ENCODE measurements at places on chromosomes 7 and 10.

DNA sequence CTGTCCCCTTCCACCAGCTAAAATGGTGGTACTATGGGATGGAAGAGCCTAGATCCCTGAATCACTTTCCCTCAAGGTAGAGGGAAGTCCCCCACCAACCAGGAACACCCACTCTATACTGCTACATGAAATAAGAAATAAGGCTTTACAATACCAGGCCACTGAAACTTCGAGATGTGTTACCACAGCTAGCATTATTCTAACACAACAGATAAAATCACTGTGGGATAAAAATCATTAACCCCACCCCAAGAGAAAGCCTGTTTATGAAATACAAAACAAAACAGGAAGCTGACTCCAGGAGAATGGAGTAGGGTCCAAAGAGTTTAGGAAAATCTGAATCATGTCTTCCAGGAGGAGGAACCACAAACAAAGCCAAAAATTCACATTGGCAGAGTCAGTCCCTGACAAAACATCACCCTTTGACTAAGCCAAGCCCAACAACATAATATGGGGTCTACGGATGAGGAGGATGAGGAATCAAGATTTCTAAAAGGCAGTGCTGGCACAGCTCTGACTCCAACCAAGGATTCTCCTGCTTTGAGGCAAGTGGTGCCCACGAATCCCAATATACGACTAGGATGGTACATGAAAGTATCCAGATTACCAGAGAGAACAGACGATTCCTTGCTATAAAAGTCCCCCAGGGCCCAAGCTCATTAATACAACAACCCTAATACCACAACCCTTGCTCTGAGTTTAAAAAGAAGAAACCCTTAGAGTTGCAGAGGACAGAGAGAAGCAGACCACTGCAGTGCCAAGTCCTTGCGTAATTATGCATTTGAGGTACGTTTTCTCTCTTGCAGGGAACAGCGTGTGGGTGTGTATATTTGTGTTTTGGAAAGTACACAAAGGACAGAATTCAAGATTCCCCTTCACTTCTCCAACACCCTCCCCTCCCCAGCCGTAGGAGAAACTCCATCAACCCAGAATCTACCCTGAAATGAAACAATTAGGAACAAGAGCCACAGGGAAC lies 23.7 kb downstream of the XPNPEP1 start:
- DNase-seq = no peak

DNA sequence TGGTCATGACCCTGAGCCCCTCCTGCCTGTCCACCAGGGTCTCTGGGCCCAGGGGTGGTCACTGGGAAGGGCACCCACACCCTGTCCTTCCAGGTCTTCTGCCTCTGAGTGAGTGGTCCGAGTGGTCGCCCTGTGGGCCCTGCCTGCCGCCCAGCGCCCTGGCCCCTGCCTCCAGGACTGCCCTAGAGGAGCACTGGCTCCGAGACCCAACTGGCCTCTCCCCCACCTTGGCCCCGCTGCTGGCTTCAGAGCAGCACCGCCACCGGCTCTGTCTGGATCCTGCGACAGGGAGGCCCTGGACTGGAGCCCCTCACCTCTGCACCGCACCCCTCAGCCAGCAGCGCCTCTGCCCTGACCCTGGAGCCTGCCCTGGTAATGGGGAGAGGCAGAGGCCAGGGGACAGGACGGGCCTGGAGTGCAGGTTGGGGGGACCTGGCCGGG lies 13.9 kb upstream of the ZNF862 start:
- no peak for DNase-seq

- no peak for DNase-seq
Observed at GRCh38 chr7:106037489-106038176, 74.5 kb downstream of the SYPL1 start.

- no peak for DNase-seq
Observed at GRCh38 chr7:120412139-120413050, 139.4 kb downstream of the KCND2 start.

DNA sequence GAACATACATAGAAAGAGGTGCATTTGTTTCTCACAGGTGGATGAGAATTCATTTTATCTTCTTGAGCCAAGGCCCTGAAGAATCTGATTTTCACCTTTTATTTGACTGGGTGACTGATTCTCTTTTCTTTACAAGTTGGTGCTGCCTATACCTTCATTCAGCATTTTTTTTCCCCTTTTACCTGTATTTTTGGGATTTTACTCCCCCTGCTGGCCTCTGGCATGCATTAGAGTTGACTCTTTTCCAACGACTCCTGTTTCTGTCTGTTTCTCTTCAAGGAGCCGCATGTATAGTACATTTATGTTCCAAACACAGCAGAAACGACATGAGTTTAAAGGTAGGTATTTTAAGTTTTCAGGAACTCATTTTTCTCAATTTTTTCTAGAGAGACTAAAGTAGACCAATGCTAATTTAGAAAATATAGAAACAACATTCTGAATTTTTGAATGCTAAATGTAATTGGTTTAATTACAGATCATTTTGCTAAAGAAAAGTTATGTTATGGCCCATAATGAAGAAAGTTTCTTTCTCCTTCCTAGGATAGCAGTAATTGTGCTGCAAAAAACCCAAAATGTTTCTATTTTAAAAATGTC lies 149.8 kb upstream of the HDAC9 start:
- no peak for DNase-seq

- DNase-seq = no peak
Observed at GRCh38 chr10:50152792-50153272, 85.1 kb downstream of the WASHC2A start.

DNA sequence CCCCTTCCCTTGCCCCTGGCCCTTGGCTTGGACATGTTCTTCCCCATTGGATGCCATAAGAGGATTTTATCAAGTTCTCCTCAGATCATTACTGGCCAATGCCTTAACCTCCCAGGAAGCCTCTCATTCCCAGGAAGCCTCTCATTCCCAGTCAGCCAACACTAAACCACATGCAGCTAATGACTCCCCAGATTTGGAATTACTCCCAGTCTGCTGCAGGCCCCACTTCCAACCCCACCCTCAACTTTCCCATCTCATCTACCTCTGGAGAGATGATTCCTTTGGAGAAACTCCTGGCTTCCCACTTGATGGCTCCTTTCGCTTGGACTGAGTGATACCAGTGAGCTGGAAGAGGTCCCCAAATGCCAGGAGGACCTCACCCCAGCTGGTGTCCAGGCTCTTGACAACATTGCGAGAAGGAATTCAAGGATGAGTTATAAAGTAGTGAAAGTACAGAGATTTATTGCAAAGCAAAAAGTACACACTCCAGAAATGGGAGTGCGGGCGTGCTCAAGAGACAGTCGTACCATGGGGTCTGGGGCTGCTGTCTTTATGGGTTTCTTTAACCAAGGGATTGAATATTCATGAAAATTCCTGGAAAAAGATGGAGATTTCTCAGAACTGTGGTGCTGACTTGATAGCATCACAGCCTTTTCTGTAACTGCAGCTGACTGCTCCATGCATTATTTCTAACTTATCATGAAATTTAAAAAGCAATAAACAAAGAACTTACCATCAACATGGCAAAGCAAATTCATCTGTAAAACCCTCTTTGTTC lies 117.2 kb upstream of the ADCY1 start:
- DNase-seq = no peak

- DNase-seq = no peak
Observed at GRCh38 chr7:22934023-22934422, 79.9 kb downstream of the HYCC1 start.

- DNase-seq = no peak
Observed at GRCh38 chr10:123607386-123607785, 58.8 kb upstream of the GPR26 start.

DNA sequence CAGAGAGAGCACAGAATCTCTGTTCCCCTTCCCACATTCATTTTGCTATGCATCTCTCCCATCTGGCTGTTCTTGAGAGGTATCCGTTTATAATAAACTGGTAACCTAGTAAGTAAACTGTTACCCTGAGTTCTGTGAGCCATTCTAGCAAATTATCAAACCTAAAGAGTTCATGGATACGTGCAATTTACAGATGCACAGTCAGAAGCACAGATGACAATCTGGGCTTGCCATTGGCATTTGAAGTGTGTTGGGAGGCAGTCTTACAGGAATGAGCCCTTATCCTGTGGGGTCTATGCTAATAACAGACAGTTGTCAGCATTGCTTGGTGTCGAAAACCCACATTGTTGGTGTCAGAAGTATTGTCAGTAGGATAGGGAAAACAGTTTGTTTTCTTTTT lies 151.8 kb downstream of the CFTR start:
- no peak for DNase-seq

GRCh38 chr10:97072851-97073665 lies 112.7 kb downstream of the SLIT1 start:
- peak; percentile 48 for DNase-seq

DNA sequence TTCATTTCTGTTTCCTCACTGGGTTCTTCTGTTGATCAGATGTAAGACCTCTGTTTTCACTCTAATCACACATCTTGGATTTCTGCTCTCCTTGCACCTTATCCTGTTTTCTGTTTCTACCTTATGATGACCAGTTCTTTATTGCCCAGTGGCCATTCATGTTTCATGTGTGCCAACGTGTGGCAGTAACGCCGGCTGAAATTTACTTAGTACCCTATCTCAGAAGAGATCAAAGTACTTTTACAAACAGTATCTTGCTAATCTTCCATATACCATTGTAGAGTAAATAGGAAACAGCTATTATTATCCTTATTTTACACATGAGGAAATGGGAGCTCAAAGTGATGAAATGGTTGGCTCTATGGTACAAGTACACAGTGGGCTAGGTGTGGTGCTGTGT lies 74.0 kb downstream of the GATA3 start:
- DNase-seq = no peak

DNA sequence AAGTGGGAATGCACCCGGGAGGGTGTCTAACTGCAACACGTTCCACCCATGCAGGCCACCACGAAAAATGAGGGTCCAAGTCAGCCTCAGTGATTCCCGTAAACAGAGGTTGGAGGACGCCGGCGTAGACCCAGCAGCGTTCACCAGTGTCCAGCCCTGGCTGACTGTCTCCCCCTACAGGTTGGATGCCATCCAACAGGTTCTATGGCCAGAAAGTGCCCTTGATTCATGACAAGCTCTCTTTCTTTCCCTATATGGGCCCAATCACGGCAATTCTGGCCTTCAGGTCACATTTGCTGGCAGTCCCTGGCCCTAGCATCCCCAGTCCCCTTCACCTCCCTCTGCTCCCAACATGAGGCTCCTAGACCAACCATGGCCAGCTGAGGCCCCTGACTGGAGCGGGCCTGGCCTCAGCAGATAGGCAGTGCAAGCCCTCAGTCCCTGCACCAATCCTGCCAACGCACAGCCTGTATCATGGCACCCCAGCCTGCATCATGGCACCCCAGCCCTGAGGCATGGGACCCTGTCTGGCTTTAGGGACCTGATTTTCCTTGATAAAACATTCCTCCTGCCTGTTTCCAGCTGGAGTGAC lies 227.4 kb downstream of the GRID1 start:
- no peak for DNase-seq

GRCh38 chr7:100570954-100571828 lies 2.5 kb downstream of the SAP25 start:
- DNase-seq = no peak

- no peak for DNase-seq
Observed at GRCh38 chr10:122112625-122113160, 123.7 kb downstream of the TACC2 start.

GRCh38 chr7:149673006-149673405 lies 100.4 kb downstream of the ZNF467 start:
- no peak for DNase-seq

DNA sequence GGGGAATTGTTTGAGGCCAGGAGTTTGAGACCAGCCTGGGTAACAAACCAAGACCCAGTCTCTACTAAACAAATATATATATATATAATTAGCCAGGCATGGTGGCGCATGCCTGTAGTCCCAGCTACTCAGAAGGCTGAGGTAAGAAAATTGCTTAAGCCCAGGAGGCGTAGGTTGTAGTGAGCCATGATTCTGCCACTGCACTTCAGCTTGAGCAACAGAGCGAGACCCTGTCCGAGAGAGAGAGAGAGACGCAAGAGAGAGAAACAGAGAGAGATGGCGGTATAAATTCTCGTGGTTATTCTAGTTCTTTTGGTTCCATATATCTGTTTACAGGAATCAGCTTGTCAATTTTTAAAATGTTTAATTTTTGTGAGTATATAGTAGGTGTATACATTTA lies 94.0 kb downstream of the TBXAS1 start:
- no peak for DNase-seq

GRCh38 chr10:13110908-13111307 lies 10.9 kb downstream of the OPTN start:
- no peak for DNase-seq

GRCh38 chr10:30330497-30331168 lies 18.4 kb downstream of the MTPAP start:
- DNase-seq = no peak

GRCh38 chr10:2985729-2986232 lies 81.6 kb upstream of the PFKP start:
- DNase-seq = no peak

DNA sequence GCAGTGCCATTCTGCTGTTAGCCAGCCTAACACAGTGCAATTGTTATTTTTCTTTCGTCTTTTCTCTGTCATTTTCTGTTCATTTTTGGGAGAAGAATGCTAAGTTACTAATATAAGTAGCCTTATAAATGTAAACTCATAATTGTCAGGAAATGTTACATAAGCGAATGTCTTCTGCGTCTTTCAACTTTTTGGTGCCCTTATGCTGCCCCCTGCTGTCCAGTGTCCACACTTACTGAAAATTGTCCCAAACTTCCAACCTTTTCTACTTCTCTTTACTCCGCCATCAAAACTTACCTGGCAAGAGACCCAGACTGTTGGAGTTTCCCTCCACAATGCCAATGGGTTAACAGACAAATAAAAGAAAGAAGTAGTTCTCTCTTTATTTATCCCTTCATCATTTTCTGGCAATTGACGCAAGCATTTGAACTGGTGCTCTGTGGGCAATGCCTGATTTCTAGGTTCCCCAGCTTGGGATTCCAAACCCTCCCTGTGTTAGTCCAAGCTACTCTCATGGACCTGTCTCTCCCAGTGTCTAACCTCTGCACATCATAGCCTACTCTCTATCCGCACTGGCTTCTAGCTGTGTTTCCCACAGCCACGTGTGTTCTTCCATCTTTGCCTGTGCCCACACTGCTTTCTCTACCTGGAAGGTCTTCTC lies 21.0 kb upstream of the EPC1 start:
- peak; percentile 72 for DNase-seq

- DNase-seq = no peak
Observed at GRCh38 chr7:17010637-17011300, 129.0 kb upstream of the AGR3 start.

GRCh38 chr7:34845666-34846361 lies 187.8 kb downstream of the NPSR1 start:
- no peak for DNase-seq

- DNase-seq = no peak
Observed at GRCh38 chr10:75208181-75208580, 2.4 kb upstream of the VDAC2 start.

DNA sequence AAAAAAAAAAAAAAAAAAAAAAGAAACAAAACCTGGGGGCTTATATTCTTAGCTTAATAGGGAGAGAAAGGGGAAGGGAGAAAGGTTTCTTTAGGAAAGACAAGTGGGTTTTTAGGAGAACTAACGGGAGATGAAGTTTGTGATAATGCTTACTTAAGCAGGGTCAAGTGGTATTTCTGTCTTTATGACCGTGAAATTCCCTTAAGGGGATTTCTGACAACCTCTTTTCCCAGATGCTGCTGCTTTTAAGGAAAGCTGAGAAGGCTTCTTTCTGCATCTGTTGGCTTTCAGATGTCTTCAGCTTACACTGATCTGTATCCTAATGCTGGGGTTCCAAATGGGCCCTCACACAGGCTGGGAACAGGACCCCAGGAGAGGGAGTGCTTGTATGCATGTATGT lies 42.6 kb downstream of the ADAMTS14 start:
- DNase-seq = no peak

- no peak for DNase-seq
Observed at GRCh38 chr10:128081720-128082119, 44.5 kb downstream of the MKI67 start.

GRCh38 chr7:1341361-1342089 lies 108.9 kb downstream of the UNCX start:
- no peak for DNase-seq
